ENCODE measurements at places on chromosomes 6 and 20. TPM values are rescaled to one million over a fixed set of nuclear protein-coding genes. Genes with fewer than 3 reads are reported as not detected.

Gene PXDC1
- 35.6 TPM for total RNA-seq

GRCh38 chr6:81718126-81718525, 34.4 kb downstream of the TENT5A start:
- no peak for DNase-seq
- no peak overlapping the region for H3K27ac ChIP-seq
- H3K4me3 ChIP-seq: no peak overlapping the region
- no peaks in the 10 kb centered on the region for H3K4me1 ChIP-seq
- H3K36me3 ChIP-seq: no peaks in the 10 kb centered on the region

GRCh38 chr20:326645-327185, 1.4 kb downstream of the SOX12 start:
- no peak for DNase-seq
- peaks cover 39% of the 10 kb centered on the region for H3K4me1 ChIP-seq
- no peaks in the 10 kb centered on the region for H3K36me3 ChIP-seq
- no peaks in the 10 kb centered on the region for H3K27me3 ChIP-seq

DNA sequence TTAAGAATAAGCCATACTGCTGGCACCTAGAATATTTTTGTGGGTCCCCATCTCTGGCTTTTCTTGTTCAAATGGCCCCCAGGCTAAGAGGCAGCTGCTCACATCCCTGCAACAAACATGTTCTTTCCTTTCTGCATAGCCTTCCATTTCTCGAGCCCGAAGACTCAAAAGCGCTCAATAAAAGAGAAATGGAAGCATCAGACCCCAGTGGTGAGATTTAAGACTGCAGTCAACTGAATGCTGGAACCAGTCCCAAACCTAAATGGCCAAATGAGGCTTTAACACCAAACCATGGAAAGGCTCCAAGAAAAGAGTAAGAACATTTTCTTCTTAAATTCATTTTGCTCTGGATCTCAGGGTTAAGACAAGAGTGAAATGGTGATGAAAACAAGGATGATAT, 122.1 kb upstream of the TRAF3IP2 start:
- no peak overlapping the region for H3K4me3 ChIP-seq
- H3K36me3 ChIP-seq: no peaks in the 10 kb centered on the region
- H3K27ac ChIP-seq: no peak overlapping the region
- DNase-seq: no peak
- H3K4me1 ChIP-seq: no peaks in the 10 kb centered on the region

DNA sequence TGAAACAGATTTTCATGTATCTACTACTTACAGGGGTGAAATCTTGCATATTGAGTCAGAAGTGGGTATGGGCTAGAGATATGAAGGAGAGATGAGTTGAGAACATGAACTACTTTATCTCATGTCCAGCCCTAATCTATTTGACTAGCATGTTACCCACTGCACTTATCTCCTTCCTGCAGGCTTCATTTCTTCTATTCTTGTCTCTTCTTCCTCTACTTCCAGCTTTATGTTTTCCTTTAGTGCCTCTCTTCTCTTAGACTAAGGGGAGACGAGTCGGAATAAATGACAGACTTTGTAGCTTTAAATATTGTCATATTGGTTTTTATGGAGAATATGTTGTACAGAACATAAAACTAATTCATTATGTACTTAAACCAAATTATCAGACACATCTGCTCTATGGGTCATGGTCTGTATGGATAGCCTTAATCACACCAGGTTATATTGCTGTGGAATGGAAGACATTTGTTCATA, 5.3 kb downstream of the RAB32 start:
- H3K27ac ChIP-seq: no peak overlapping the region
- peaks cover 2% of the 10 kb centered on the region for H3K36me3 ChIP-seq
- DNase-seq: no peak
- peaks cover 25% of the 10 kb centered on the region for H3K4me1 ChIP-seq

DNA sequence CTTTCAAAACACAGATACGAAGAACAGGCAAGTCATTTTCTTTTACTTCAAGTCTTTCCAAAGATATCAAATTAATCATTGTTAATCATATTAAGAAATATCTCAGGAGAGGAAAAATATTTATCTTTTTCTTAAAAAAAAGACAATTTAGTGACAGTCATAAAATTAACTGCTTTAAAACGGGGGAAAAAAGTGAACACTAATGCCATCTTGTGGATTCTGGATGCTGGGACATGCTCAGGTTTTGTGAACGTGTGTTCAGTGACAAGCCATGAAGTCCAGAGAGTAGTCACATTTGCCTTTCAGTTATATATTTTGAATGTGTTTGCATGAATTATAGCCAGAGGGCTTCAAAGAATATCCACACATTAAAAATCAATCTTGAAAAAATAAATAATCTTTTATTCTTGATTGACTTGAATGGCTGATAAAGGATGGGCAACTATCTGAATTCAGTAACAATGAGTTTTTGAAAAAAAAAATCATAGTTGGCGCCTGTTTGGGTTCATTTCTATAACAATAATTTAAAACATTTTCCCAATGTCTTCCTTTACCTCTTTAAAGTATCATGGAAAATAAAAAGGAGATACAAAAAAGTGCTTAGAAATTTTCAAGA, 74.7 kb upstream of the NOX3 start:
- DNase-seq: no peak
- no peak overlapping the region for H3K27ac ChIP-seq
- H3K4me1 ChIP-seq: no peaks in the 10 kb centered on the region
- no peaks in the 10 kb centered on the region for H3K36me3 ChIP-seq
- peaks cover 3% of the 10 kb centered on the region for H3K27me3 ChIP-seq

Gene CST7
- 1.8 TPM for total RNA-seq

Gene RIPOR2
- 1.6 TPM for total RNA-seq

- no peak overlapping the region for H3K27ac ChIP-seq
- no peaks in the 10 kb centered on the region for H3K27me3 ChIP-seq
- no peak for DNase-seq
- H3K36me3 ChIP-seq: no peaks in the 10 kb centered on the region
- no peaks in the 10 kb centered on the region for H3K4me1 ChIP-seq
Observed at GRCh38 chr6:29071831-29072723, 15.0 kb downstream of the OR2B3 start.

DNA sequence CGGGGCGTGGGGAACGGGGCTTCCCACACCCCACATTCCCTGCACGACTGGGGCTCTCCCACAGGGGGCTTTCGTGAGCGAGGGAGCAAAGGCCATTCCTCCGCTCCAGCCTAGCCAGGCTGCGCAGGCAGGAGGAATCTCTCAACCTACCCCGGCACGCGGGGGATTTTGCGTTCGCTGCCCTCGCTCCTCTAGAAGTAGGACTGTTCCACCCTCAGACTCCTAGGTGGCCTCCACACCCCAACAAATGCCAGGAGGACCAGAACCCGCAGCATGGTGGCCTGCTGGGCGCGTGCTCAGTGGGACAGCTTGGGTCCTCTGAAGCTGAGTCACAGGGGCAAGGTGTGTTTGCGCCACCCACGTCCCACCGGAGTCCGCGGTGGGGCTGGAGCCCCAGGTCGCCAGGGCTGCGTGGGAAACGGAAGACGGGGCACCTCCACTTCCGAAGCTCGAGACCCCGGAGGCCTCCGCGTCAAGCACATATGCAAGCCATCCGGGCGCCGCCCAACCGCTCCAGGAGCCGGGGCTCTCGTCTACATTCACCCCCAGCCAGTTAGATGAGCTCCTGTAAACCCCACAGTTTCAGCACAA, 1938.5 kb upstream of the DEFB115 start:
- no peaks in the 10 kb centered on the region for H3K27me3 ChIP-seq
- DNase-seq: no peak
- no peaks in the 10 kb centered on the region for H3K36me3 ChIP-seq

DNA sequence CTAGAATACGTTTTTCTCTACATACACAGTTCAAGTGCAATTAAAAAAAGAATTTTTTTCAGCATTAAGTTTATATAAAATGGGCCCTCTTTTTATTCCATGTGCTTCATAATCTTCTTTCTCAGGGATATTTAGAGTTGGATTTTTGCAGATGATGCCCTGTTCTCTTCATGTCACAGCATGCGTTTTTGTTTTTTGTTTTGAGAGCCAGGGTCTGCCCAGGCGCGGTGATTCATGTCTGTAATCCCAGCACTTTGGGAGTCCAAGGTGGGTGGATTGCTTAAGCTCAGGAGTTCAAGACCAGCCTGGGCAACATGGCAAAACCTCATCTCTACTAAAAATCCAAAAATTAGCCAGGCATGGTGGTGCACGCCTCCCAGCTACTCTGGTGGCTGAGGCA, 82.9 kb upstream of the PRND start:
- H3K4me1 ChIP-seq: no peaks in the 10 kb centered on the region
- H3K27ac ChIP-seq: no peak overlapping the region
- no peaks in the 10 kb centered on the region for H3K27me3 ChIP-seq
- DNase-seq: no peak

DNA sequence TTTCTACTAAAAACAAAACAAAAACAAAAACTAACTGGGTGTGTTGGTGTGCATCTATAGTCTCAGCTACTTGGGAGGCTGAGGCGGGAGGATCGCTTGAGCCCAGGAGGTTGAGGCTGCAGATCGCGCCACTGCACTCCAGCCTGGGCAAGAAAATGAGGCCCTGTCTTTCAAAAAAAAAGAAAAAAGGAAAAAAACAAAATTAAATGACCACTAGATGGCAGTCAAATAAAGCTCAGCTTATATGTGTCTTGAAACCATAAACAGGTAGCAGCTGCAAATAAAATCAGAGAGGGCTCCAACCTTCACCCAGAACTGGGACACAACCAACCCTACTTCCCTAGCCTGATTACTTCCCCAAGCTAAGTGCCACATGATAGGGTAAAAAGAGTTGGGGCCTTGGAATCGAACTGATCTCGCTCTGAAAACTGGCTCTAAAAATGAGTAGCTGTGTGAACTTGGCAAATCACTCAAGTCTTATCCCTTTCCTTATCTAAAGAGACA, 67.1 kb upstream of the ADGRF4 start:
- no peaks in the 10 kb centered on the region for H3K36me3 ChIP-seq
- peak; percentile 8 for DNase-seq
- H3K27me3 ChIP-seq: no peaks in the 10 kb centered on the region
- H3K4me1 ChIP-seq: peaks cover 36% of the 10 kb centered on the region

GRCh38 chr20:8464368-8464767, 332.3 kb downstream of the PLCB1 start:
- no peak overlapping the region for H3K4me3 ChIP-seq
- H3K36me3 ChIP-seq: no peaks in the 10 kb centered on the region
- H3K27ac ChIP-seq: no peak overlapping the region

- H3K27ac ChIP-seq: no peak overlapping the region
- no peaks in the 10 kb centered on the region for H3K27me3 ChIP-seq
- H3K4me3 ChIP-seq: no peak overlapping the region
- H3K36me3 ChIP-seq: no peaks in the 10 kb centered on the region
- peaks cover 9% of the 10 kb centered on the region for H3K4me1 ChIP-seq
- DNase-seq: peak; percentile 31
Observed at GRCh38 chr6:42911171-42912021, 4.5 kb upstream of the PTCRA start.

Gene IER3
- 46.4 TPM for total RNA-seq

DNA sequence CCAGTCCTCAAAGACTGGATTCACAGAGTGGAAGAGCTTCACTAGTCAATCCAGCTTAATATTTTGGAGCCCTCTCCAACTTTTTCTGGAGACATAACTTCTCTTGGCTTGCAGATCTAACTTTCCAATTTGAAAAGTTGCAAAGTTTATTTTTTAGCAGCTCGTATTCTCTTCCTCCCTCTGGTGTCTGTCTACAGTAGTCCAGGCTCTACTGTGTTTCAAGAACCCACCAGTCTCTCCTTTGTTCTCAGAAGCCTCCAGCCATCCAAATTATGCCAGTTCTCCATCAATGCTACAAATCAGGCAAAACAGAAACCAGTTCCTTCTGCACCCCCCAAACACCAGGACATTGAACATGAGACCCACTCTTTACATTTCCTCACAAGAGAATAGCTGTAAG, 376.1 kb upstream of the OPRM1 start:
- no peaks in the 10 kb centered on the region for H3K27me3 ChIP-seq
- no peak overlapping the region for H3K4me3 ChIP-seq
- H3K4me1 ChIP-seq: no peaks in the 10 kb centered on the region
- no peak overlapping the region for H3K27ac ChIP-seq
- H3K36me3 ChIP-seq: no peaks in the 10 kb centered on the region

GRCh38 chr6:127459231-127459641, at the start of gene KIAA0408:
KIAA0408 (minus strand) TSS chr6:127459389; CDS start chr6:127453981, 5,408 bp downstream.
- no peaks in the 10 kb centered on the region for H3K27me3 ChIP-seq
- peak; percentile 51 for DNase-seq
- peak within 1 kb of the TSS; percentile 44 for H3K27ac ChIP-seq
- no peaks in the 10 kb centered on the region for H3K36me3 ChIP-seq
- no peak within 1 kb of the TSS for H3K4me3 ChIP-seq

Gene TBX18
- total RNA-seq: 0.52 TPM

GRCh38 chr20:62999580-62999979, 7.2 kb downstream of the BHLHE23 start:
- H3K4me1 ChIP-seq: no peaks in the 10 kb centered on the region
- H3K27me3 ChIP-seq: no peaks in the 10 kb centered on the region
- no peak for DNase-seq
- H3K4me3 ChIP-seq: no peak overlapping the region
- H3K36me3 ChIP-seq: no peaks in the 10 kb centered on the region

GRCh38 chr6:135281227-135281626, 100.1 kb downstream of the MYB start:
- H3K27ac ChIP-seq: no peak overlapping the region
- no peaks in the 10 kb centered on the region for H3K27me3 ChIP-seq
- no peak overlapping the region for H3K4me3 ChIP-seq
- no peaks in the 10 kb centered on the region for H3K4me1 ChIP-seq
- DNase-seq: no peak
- no peaks in the 10 kb centered on the region for H3K36me3 ChIP-seq

Gene ACSS1
- 73.8 TPM for total RNA-seq

- no peak for DNase-seq
- H3K4me1 ChIP-seq: no peaks in the 10 kb centered on the region
- no peaks in the 10 kb centered on the region for H3K27me3 ChIP-seq
- H3K4me3 ChIP-seq: no peak overlapping the region
- no peaks in the 10 kb centered on the region for H3K36me3 ChIP-seq
- peak overlapping the region; percentile 16 for H3K27ac ChIP-seq
Observed at GRCh38 chr20:11178946-11179654, 505.3 kb upstream of the JAG1 start.

DNA sequence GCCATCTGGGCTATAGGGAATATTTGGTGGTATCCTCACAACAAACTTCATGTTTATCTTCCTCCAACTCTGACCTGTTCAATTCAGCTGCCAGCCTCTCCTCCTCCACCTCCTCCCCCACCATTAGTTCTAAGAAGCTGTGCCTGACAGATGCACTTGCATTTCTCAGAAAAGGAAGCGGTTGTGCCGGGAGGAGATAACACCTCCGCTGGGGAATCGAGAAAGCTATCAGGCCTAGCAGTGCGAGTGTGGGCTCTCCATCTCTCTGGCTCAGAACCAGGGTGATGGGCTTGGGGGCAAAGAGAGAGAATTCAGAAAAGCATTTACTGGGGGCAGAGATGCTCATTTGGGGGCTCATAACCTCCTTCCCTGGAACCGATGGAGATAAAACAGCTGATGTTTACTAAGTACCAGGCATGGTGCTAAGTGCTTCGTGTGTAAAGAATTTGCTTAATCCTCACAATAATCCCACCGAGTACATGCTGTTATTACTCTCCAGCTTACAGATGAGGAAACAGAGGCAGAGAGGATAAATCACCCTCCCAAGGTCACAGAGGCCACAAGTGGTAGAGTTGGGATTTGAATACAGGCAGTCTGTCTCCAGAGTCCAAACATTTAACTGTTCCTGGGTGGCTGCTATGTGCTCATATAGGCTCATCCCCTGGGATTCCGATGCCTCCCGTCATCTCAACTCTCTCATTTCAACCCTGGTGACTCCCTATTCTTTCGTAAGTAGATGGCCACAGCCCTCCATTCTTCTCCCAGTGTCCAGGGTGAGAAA, 38.3 kb downstream of the COX4I2 start:
- no peak overlapping the region for H3K4me3 ChIP-seq
- H3K36me3 ChIP-seq: no peaks in the 10 kb centered on the region
- H3K27me3 ChIP-seq: no peaks in the 10 kb centered on the region
- no peak for DNase-seq
- H3K4me1 ChIP-seq: peaks cover 86% of the 10 kb centered on the region
- peak overlapping the region; percentile 67 for H3K27ac ChIP-seq

Data from body of pancreas (tissue), 4 donors.